ENCODE measurements at places on chromosomes 3 and 15. TPM values are rescaled to one million over a fixed set of nuclear protein-coding genes. Genes with fewer than 3 reads are reported as not detected.

DUOX1 gene
- 0.35 TPM for total RNA-seq

TTC23 gene
- 33.0 TPM for total RNA-seq

P2RY14 gene
- 2.3 TPM for total RNA-seq

FBXW12 gene
- total RNA-seq: not detected

CHRM5 gene
- not detected for total RNA-seq

Measured in Peyer's patch (tissue), 4 donors.